ENCODE measurements at places on chromosomes 13 and 19. TPM values are rescaled to one million over a fixed set of nuclear protein-coding genes. Genes with fewer than 3 reads are reported as not detected.

GRCh38 chr13:40651866-40652587 is 14.4 kb downstream of the FOXO1 start:
- no peaks in the 10 kb centered on the region for H3K36me3 ChIP-seq
- no peaks in the 10 kb centered on the region for H3K27me3 ChIP-seq
- H3K4me3 ChIP-seq, result no peak overlapping the region
- peaks cover 54% of the 10 kb centered on the region for H3K4me1 ChIP-seq
- DNase-seq, result no peak

GRCh38 chr13:51249255-51249654 is 27.1 kb downstream of the FAM124A start:
- no peak overlapping the region for H3K4me3 ChIP-seq
- H3K27ac ChIP-seq, result no peak overlapping the region
- H3K4me1 ChIP-seq, result no peaks in the 10 kb centered on the region
- H3K27me3 ChIP-seq, result peaks cover 34% of the 10 kb centered on the region
- no peaks in the 10 kb centered on the region for H3K36me3 ChIP-seq

The CFAP97D2 gene
- not detected for polyA plus RNA-seq

The ADGRE1 gene
- polyA plus RNA-seq, result not detected

DNA sequence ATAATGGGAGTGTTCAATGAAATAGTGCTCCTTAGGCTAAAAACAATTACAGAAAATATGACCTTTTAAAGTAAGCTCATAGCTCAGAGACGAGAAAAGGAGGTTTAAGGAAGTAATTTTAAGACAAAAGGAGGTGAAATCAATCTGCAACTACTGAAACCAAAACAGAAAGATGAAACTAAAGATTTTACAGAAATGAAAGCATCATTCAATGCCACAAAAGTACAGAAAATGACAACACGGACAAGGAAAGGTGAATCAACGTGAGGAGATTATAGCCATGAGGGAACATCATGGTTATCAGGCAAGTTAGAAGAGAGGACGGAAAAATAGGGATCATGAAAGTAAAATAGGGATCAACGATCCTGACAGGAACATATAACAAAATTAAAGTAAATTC is 745.2 kb downstream of the PCDH17 start:
- no peaks in the 10 kb centered on the region for H3K36me3 ChIP-seq
- H3K27ac ChIP-seq, result no peak overlapping the region
- H3K4me1 ChIP-seq, result no peaks in the 10 kb centered on the region
- DNase-seq, result no peak
- no peaks in the 10 kb centered on the region for H3K27me3 ChIP-seq
- H3K4me3 ChIP-seq, result no peak overlapping the region

- peaks cover 13% of the 10 kb centered on the region for H3K36me3 ChIP-seq
- DNase-seq, result no peak
- peaks cover 18% of the 10 kb centered on the region for H3K4me1 ChIP-seq
- H3K4me3 ChIP-seq, result no peak overlapping the region
- no peak overlapping the region for H3K27ac ChIP-seq
- H3K27me3 ChIP-seq, result no peaks in the 10 kb centered on the region
Measured at GRCh38 chr19:15109768-15110417, 2.7 kb downstream of the SYDE1 start.

DNA sequence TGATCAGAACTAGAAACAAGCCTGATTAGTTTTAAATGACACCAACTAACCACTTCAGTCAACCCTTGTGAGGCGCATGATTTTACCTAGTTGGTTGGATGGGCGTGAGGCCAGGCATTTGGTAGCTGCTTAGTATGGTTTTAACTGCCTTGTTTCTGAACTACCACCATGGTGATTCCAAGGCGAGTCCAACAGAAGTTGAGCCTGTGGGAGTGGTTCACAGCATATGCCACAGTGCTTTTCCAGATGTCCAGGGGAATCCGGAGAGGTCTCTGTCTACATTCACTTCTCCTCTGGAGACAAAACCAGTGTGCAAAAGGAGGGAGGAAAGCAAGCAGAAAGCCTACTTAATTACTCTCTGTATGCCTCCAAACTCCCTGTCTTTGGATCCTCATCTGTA is 524.1 kb downstream of the GPC6 start:
- no peak overlapping the region for H3K27ac ChIP-seq
- H3K36me3 ChIP-seq, result no peaks in the 10 kb centered on the region
- no peak overlapping the region for H3K4me3 ChIP-seq

The TNFRSF19 gene
- polyA plus RNA-seq, result 75.3 TPM

DNA sequence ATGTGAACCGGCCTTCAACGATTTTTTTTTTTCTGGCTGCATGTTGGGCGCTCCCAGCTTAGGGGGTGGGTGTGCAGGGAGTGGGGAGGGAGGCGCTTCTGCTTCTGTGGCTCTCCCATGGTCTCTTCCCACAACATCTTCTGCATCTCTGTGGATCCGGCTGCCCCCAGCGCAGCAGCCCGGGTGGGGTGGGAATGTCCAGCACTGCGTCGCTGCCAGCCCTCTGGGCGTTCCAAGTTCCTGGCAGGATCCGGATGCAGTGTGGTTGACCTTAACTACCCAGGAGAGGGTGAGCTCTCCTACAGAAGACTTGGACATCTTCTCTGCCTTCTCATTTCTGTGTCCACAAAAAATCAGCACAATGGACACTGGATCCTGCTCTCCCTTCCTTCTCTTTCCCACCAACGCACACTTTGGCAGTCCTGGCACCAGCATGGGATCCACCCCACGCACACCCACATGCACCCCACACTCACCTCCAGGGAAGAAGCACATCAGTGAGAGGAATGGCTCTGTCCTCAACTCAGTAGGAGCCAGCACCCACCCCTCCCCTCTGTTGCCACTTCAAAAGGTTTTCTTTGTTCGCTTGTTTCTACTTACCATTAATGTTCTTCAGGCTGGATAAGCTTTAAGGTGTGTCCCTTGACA is 177.3 kb downstream of the COL4A1 start:
- H3K4me1 ChIP-seq, result no peaks in the 10 kb centered on the region
- H3K27ac ChIP-seq, result no peak overlapping the region
- DNase-seq, result no peak
- H3K36me3 ChIP-seq, result no peaks in the 10 kb centered on the region

DNA sequence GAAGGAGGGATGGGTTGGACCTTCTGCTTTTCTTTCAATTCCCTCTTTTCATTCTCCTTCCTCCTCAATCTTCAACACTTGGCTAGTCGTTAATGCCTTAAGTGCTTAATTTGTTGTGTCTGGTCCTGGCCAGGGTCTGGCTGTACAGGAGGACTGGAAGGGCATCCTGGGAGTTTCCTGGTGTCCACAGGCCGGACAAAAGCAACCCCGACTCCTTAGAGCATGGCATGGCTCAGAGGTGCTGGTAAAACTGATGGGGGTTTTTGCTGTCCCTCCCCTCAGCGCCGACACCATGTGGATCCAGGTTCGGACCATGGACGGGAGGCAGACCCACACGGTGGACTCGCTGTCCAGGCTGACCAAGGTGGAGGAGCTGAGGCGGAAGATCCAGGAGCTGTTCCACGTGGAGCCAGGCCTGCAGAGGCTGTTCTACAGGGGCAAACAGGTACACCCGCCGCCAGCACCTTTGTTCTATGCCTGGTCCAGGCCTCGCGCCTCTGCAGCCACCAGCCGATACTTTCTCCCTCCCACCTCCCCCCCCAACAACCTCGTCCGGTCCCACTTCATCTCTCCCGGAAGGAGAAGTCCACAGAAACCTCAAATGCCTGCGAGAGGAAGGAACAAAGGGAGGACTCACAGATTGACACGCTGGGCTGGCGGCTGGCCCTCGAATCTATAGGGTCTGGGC is 1.4 kb downstream of the UHRF1 start:
- H3K27ac ChIP-seq, result peak overlapping the region; percentile 40
- no peak for DNase-seq
- no peaks in the 10 kb centered on the region for H3K27me3 ChIP-seq
- H3K4me3 ChIP-seq, result peak overlapping the region; percentile 79

DNA sequence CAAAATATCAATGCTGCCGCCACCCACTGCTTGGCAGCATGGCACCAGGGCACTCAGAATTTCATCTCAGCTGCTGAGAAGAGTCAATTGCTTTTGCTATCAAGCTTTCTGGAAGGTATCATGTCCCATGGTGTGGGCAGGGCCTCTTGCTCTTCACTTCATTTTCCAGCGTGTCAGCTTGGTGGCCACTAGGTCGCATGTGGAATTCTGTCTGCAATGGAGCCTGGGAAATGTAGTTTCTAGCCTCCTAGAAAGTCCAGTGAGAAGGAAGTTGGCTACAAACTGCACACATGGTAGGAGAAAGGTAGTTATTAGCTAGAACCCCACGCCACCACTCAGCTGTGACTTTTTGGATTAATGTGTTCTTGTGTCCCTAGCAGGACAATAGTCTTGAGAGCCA is 105.3 kb downstream of the MYO16 start:
- no peak for DNase-seq
- no peak overlapping the region for H3K27ac ChIP-seq
- no peaks in the 10 kb centered on the region for H3K36me3 ChIP-seq
- no peaks in the 10 kb centered on the region for H3K4me1 ChIP-seq
- no peaks in the 10 kb centered on the region for H3K27me3 ChIP-seq
- H3K4me3 ChIP-seq, result no peak overlapping the region

All from HepG2 (cell line).